ENCODE measurements at places on chromosomes 5 and 9. TPM values are rescaled to one million over a fixed set of nuclear protein-coding genes. Genes with fewer than 3 reads are reported as not detected.
A peak's percentile ranks its signal among the peaks of the same experiment; 100 is the strongest.

MARCOL gene
- not detected for polyA plus RNA-seq

ORM2 gene
- polyA plus RNA-seq: not detected

SLC34A1 gene
- polyA plus RNA-seq: not detected

PCDHGA3 gene
- polyA plus RNA-seq: 2.5 TPM

LIX1 gene
- polyA plus RNA-seq: not detected

KIF24 gene
- 1.6 TPM for polyA plus RNA-seq

FOXD4L3 gene
- not detected for polyA plus RNA-seq

SLC27A6 gene
- 0.10 TPM for polyA plus RNA-seq

PDCD1LG2 gene
- polyA plus RNA-seq: 61.9 TPM

LCN10 gene
- polyA plus RNA-seq: not detected

FBLL1 gene
- 0.61 TPM for polyA plus RNA-seq

GPX3 gene
- 3.8 TPM for polyA plus RNA-seq

IL7R gene
- polyA plus RNA-seq: 65.9 TPM

DNA sequence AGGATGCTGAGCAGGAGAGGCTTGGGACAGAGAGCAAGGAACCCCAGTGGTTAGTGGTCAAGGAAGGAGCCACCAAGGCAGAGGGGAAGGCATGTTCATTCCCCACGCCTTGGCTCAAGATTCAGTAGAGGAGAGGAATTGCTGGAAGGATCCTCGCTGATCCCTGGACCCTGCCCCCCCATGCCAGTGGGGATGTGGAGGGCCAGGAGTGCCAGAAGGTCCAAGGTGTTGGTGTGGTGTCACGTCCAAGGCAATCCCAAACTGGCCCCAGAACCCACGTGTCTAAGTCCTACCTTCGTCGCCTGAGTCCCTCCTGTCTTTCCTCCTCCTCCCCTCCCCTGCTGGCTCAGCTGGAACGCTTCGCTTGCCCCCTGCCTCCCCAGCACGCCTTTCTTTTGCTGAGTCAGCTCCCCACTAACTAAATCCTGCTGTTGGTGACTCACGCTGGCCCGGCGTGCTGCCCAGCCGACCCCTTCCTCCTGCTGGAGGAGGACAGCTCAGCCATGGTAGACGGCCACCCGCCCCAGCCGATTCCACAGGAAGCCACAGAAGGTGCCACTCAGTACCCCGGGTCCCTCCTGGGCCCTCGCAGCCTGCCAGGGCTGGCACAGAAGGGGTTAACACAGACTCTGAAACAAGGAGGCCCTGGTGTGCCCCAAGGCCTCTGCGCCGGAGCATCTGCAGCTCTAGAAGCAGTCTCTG lies 37.6 kb upstream of the ORM1 start:
- peak; percentile 74 for DNase-seq

GRCh38 chr9:114994768-114995167 lies 64.4 kb upstream of the TNFSF8 start:
- no peak for DNase-seq

GRCh38 chr5:54838843-54839242 lies 146.6 kb downstream of the ESM1 start:
- DNase-seq: no peak

GRCh38 chr9:96553070-96553469 lies 66.6 kb downstream of the CDC14B start:
- peak; percentile 71 for DNase-seq

DNA sequence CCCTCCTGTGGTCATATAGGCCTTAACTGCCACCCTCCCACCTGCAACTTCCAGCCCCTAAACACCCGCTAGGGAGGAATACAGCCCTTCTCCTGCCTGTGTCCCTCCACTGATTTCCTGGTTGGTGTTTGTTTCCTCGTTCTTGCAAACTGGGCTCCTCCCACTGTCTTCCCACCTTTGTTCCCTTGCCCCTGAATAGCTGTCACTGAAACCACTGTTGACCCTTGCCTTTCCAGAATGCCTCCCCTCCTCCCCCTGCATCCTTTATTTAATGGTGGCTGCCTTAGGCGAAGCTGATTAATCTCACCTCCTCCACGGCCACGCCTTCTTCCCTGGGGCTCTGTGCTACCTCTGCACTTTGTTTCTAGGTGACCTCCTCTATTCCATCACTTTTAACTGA lies 626.7 kb downstream of the BNC2 start:
- no peak for DNase-seq

GRCh38 chr5:124507688-124508087 lies 238.8 kb downstream of the ZNF608 start:
- DNase-seq: no peak

DNA sequence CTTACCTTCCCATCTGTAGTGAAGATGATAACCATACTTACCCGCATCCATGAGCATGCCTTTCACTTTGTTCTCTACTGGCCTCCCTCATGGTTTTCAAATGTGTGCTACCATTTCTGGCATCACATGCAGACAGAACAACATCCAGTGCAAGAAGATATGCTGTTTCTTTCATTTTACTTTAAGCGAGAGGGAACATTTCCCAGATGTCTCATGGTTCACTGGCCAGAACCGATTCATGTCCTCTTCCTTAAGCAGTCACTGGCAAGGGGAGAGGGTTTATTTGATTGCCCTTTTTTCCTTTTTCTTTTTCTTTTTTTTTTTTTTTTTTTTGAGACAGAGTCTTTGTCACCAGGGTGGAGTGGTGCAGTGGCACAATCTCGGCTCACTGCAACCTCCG lies 37.7 kb downstream of the ARRDC3 start:
- DNase-seq: no peak

GRCh38 chr5:54176066-54176830 lies 134.1 kb downstream of the ARL15 start:
- DNase-seq: no peak

DNA sequence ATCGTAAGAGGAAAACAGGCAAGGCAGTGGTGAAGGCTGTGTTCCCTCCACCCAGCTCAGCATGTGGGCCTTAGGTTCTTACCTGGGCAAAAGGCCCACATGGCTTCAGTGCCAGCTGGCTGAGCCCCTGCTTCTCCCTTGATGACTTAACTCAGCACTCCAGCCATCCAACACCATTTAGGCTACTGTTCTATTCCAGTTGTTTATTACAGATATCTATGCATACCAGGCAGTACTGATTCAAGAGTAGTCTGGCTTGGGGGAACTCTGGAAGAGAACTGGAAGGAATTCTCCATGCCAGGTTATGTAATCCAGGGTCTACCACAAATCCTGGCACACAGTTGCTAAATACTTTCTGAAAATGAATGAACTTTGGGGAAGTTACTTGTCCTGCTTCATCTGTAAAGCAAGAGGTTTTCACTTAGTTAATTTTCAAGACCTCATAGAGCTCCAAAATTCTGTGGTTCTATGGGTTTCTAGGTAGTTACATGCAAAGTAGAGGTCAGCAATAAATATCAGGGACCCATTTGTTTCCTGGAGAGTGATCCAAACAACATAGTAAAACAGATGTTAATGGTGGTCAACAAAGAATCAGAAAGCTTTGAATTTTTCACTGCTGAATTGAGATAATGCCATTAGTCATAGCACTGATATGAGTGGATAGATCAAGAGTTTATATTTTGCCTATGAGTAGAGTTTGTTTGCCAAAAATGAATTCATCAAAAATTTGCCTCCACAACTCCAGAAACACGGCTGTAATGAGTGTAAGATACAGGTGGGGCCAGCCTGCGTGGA lies 88.2 kb upstream of the OSMR start:
- DNase-seq: no peak

DNA sequence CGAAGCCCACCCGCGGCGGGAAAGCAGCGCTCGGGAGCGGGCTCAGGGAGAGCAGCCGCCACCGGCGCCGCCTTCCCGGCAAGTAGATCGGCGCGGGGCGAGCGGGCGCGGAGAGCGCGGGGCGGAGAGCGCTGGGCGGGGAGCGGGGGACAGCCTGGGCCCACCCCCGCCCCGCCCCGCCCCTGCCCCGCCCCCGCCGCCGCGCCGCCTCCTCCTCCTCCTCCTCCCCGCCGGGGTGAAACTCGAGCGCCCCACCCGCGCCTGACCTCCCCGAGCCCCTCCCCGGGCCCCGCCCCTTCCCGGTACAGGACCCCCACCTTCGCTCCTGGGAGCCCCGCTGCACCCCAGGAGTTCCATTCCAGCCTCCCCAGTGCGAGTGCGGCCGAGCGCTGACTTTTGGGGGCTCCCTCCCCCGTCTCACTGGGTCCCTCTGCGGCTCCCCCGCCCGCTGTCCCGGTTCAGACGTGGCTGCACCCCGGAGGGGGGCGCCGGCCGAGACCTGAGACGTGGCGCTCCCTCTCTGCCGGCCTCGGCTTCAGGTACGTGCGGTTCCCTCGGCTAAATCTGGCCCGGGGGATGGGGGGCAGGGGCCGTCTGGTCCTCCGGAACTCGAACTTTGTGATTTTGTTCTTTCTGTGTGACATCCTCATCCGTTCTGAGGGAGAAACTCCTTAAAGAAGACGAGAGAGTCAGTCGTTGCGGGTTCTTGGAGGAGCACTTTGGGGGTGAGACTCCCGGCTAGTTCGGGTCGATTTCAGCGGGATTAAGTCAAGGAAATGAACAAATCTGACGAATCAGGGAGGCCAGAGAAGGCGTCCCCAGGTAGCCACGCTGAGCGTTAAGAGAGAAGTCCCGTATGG lies at the start of gene SEMA5A:
Gene SEMA5A (minus strand): TSS at position 84 of the 860 bp plus-strand sequence. CDS start 166,129 bp downstream, outside the sequence.
- no peak for DNase-seq

DNA sequence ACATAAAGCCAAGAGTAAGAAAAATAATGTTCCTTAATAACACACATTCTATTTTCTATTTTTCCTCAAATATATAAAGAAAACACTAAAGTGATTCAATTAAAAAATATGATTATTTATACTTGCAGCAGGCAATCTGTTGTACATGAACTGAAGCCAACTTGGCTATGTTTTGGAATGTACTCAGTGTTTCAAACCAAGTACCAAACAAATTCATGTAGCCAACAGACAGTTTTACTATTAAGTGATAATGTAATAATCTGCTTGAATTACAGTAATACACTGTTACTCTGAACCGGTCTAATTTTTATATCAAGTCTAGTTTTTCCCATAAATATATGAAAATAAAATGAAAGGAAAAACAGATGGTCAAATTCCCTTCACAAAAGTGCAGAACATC lies 58.0 kb downstream of the CEP120 start:
- DNase-seq: no peak

- no peak for DNase-seq
Measured at GRCh38 chr9:135498381-135499126, 1.9 kb upstream of the MRPS2 start.

GRCh38 chr9:117307701-117308100 lies 107.2 kb downstream of the ASTN2 start:
- no peak for DNase-seq

DNA sequence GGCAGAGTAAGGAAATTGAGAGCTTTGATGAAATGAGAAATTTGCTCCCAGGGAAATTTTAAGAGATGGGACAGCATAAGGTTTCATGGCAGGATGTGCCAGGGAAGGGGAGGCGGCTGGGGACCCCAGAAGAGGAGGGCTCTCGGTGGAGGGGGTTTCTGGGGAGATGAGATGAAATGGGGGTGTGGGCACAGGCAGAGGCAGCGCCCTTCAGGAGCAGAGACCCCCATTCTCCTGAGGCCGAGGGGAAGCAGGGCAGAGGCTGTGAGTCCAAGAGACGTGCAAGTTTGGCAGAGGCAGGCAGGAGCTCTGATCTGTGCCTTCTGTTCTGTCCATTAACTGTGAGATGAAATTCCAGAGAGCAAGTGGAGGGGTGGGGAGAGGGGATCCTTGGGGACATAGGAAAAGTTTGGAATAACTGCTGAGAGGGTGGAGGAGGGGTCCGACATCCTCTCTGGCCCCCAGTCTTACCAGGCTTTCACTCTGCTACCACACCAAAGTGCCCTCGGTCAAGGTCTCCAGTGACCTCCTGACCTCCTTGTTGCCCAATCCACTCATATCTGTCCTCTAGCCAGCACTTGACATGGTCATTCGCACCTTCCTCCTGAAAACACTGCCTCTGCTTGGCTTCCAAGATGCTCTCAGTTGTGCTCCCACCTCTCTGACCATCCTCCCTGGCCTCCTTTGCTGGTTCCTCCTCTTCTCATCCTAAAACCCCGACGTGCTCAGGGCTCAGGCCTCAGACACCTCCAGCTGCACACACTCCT lies 108.1 kb upstream of the MVB12B start:
- no peak for DNase-seq

DNA sequence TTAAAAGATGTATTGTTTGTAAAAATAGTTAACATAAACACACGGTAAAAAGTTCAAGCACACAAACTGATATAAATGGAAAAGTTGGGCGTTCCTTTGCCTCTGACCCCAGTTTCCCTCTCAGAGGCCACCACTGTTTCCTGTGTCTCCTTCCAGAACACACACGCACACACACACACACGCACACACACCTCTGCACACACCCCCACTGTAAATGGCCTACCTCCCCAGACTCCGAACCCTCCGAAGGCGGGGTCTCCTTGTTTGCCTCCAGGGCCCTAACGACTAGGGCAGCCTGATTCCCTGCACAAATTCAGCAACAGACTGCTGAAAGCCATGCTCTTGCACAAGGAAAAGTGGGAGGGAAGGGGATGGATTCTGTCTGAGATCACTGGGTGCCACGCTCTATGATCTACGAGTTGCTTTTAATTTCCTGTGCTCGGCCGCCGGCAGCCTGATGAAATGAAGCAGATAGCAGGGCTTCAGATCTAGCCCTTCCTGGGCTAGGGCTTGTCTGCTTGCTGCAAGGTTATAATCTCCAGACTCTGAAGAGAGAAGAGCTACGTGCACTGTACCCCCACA lies 184.0 kb upstream of the IL12B start:
- DNase-seq: no peak

DNA sequence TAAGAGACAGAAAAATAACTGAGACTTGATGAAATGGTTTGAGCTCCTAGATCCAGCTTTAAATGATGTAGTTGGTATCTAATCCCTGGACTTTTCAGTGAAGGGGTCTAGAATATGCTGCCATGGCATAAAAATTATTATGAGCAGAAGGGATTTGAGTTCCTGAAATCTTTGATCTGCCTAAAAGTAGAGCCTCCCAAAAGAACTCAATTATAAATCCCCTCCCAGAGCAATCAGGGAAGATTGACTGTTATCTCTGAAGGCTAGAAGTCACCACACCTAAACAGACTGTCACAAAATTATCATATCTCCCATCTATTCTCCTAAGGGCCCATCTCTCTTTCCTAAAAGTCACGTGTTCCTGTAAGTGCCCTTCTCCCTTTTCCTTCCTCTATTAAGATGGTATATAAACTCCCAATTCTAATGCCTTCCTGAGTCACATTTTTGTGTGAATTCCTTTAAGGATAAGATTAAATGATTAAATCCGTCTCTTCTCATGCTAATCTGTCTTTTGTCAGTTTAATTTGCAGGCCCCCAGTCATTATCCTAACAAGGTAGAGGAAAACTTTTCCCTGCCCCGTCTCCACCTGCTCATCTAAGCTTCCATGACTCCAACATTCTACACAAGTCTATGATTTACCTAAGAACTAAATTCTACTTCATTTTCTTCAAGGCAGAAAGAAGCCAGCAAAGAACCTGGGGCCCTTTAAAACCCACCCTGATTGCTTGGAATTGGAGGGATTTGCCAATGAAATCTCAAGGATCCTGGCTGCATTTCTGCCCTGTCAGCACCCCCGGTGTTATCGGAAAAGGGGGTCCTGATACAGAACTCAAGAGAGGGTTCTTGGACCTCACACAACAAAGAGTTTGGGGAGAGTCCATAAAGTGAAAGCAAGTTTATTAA lies 47.1 kb upstream of the PWWP2A start:
- DNase-seq: no peak
